NCI-H345 (cell line): ENCODE measurements at places on chromosomes 11 and 22.

- DNase-seq = no peak
Observed at GRCh38 chr22:41862530-41863266, 29.8 kb downstream of the SREBF2 start.

- peak; percentile 35 for DNase-seq
Observed at GRCh38 chr11:125903711-125904659, at the start of gene DDX25. Gene DDX25, plus strand, starts transcription at chr11:125904508. Its CDS starts 10 bp downstream, at chr11:125904518.

DNA sequence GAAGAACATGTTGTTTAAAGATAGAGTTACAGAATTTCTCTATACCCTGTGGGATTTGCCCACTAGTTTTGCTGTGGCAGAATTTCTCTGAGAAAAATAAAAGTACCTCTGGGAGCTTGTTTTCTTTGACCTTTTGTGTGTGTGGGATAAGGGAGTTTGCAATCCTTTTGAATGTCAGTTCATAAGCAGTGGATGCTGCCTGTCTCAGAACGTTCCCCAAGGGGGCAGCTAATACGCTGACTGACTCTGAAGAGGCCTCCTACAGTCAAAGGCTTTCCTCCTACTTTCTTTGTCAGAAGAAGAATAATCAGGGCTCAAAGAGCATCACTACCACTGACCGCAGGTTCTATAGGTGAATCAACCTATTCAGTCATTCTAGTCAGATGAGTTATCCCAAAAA, 140.6 kb downstream of the AASDHPPT start:
- no peak for DNase-seq

- no peak for DNase-seq
Observed at GRCh38 chr22:49411236-49411635, 416.4 kb downstream of the BRD1 start.

DNA sequence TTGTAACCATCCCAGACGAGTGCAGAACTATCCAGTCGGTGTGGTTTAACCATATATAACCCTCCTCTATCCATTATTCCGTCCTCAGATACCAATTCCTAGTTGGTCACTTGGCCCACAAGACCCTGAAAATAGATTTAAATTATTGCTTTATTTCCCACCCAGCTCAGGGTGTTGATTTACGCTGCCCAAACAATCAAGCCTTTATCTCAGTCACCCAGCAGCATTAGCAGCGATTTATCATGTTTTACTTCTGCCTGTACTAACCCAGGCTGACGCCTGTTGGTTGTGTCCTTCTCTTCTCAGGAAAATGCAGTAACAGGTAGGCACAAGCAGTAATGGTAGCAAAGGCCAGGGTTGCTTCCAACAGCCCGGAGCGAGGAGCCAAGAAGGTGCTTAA, 81.2 kb downstream of the DSCAML1 start:
- no peak for DNase-seq

DNA sequence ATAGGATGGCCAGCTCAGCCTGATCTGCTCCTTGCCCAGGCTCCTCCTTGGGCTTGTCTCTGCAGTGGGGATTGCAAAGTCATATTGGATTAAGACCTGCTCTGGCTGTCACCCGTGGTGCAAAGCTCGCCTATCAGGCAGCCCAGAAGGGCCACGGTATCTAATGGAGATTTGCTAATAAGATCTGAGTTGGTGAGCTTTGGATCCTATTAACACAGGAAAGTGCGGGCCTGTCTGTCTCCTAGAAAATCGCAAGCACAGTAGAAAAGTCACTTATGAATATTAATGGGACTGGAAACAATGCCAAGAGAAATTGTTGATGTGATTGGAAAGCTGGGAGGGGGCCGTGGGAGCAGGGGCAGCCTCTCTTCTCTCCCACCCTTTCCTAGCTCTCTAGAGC, 72.8 kb downstream of the CHST1 start:
- no peak for DNase-seq

GRCh38 chr11:66559142-66559865, 9.1 kb downstream of the CTSF start:
- DNase-seq = no peak
